ENCODE measurements at places on chromosomes 3 and 15. TPM values are rescaled to one million over a fixed set of nuclear protein-coding genes. Genes with fewer than 3 reads are reported as not detected.

PARP14 gene
- 16.4 TPM for total RNA-seq

WDR93 gene
- not detected for total RNA-seq

ZNF501 gene
- total RNA-seq: 4.9 TPM

DNA sequence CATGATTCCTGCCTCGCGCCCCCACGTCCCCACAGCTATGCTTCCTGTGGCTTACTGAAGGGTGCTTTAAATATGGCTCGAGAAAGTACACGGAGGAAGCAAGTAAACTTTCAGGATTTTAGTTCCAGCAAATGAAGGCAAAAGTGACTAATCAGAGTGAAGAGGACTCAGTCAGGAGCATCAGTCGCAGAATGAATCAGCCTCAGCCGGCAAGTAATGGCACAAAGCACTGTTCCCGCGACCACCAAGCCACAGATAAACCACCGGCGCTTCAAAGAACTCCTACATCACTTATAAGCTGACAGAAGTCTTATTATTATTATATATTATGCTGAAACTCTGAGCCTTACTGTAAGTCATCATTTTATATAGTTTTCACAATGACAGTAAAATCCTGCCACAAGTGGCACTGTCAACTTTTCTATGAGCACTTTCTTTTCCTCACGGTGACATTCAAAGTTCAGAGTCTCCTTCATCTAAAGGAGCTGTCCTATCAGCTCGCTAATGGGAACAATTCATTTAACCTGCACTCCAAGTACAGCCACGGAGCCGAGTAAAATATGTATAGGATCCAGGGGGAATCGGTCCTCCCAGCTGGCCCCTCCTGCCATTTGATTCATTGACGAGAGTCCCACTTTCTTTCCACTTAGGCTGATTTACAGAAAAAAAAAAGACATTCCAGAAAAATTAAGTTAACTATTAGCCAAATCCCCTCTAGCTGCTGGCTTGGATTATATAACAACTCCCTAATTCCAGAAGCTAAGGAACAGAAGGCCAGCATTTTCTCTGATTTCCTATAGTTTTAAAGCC lies 217.0 kb upstream of the ICE2 start:
- DNase-seq: no peak

- no peak for DNase-seq
Measured at GRCh38 chr3:4595710-4596113, 102.6 kb downstream of the ITPR1 start.

NR1I2 gene
- not detected for total RNA-seq

GRCh38 chr15:41848631-41849030 lies 10.0 kb downstream of the PLA2G4B start:
- DNase-seq: no peak

- DNase-seq: no peak
Measured at GRCh38 chr3:105545051-105545450, 178.3 kb downstream of the ALCAM start.

DNA sequence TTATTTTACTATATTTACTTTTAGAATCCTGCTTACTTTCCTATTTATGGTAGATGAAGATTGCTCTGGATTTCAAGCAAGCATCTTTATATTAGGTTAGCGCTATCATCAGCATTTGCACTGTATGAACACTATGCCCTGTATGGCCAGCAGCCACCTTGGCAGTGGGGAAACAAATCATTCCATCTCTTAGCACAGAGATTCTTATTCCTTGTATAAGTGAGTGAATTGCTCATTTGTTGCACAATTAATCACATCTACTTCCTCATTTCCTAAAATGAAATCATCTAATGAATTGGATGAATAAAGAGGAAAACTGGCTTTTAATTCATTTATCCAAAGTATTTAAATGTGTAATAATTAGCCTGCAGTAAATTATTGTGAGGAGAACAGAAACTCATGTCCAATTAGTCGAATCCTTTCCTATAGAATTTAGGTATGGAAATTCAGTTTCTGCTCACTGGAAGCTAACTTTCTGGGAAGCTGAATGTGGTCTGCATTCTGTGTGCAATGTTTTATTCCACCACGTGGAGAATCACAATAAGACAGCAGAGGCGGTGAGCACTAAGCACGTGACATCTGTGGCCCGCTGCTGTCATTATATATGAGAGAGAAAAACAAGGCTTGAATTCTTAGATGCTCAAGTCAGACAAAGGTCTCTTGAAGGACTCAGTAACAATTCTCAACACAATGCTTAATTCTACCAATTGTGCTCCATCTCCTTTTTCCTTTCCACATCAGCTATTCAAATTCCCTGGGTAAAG lies 93.4 kb downstream of the PEX5L start:
- DNase-seq: no peak

CD200R1 gene
- total RNA-seq: not detected

SEMA6D gene
- total RNA-seq: 15.8 TPM

ANKRD34C gene
- not detected for total RNA-seq

GRCh38 chr3:55492976-55493375 lies 5.9 kb upstream of the WNT5A start:
- DNase-seq: no peak

GRCh38 chr3:122081543-122082247 lies 26.5 kb downstream of the CD86 start:
- no peak for DNase-seq

DNA sequence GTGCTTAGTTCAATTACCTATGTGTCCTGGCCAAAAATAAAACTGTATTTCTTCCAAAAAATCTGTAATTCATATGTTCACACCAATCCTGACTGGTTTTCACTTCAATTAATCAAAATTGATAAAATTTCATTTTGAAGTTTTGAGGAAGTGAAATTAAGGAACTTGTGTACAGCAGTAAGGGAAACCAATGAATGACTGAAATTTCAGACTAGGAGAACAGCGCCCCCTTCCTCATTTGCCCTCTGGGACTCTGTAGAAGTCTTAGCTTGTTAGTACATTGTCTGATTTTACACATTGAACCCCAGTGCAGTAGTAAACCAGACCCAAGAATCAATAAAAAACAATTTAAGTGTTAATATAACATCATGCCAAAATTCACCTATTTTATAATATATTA lies 495.3 kb upstream of the AGTR1 start:
- no peak for DNase-seq

CHDH gene
- 8.2 TPM for total RNA-seq

DNA sequence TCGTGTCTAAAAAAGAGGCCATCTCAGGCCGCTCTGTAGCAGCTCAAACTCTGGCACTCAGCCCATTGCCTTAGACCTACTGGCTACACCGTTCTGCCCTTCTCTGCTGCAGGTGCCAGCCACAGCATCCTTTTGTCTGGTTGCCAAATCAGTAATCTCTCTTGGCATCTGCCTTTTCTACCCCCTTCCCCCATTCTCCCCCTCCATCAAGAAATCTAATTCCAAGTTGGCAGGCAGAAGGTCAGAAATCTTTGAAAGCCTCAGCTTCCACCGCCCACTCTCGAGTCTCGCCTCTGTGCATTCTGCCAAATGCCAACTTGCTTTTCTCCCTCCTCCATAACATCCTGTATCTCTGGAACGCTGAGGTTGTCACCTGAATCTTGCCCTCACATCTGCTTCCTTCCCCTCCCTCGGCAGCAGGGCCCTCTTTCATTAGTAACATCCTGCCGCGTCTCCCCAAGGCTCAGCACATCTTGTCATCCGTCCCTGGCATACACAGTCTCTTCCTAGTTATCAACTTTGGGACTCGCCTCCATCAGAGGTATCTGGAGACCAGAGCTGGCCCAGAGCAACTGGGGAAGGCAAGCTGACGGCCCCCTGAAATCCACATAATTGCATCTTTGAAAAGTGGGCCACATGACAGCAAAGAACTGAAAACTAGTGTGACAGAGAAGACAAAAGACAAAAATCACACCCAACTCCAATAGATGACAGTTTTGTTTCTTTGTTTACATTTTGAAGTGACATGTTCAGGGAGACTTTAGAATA lies 312.0 kb upstream of the CCDC54 start:
- DNase-seq: no peak

PARP6 gene
- 54.5 TPM for total RNA-seq

DNA sequence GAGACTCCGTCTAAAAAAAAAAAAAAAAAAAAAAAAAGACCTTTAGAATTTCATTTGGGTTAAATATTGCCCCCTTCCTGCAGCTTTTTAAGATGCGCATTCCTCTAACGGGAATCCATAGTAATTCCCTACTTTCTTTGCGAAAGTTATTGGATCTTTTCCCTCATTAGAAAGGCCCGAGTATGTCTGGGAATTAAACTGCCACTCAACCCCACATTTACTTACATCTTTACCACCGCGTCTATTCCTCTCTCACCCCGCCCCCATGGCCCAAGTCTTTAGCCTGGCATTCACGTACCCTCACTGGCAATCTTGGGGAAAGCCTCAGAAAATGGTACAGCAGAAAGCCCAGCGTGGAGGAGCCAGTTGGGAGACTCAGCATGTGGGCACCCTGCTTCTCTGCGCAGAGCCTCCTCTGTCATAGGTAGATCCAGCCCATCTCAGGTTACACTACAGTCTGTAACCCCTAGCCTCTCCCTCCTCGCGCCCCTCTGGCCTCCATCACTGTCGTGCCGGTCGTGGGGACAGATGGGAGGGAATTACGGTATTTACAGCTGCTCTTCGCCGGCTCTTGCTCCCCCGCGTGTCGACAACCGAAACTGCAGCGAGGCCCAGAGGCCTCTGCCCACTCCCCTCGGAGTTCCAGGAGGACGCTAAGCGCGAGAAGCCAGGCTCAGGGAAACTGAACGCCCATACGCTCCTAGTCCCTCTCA lies 6.4 kb upstream of the ANKDD1A start:
- DNase-seq: peak; percentile 98

PLS1 gene
- 20.4 TPM for total RNA-seq

DNA sequence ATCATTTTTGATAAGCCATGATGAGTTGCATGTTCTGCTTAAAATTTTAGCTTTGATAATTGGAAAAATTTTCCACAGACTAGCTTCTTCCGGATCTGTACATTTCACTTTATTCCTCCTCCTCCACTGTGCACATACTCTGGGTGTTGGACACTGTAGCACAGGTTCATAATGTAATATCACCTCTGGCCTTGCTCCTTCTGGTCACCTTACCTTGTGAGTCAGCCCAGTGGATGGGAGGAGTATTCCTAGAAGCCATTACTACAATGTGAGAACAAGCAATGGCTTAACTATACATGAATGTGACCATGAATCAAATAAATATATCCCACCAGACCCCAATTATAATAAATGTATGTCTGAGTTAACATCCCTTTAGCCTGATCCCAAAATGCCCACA lies 6.1 kb upstream of the CDCP1 start:
- no peak for DNase-seq

- no peak for DNase-seq
Measured at GRCh38 chr3:148175214-148175613, 522.5 kb upstream of the AGTR1 start.

DNA sequence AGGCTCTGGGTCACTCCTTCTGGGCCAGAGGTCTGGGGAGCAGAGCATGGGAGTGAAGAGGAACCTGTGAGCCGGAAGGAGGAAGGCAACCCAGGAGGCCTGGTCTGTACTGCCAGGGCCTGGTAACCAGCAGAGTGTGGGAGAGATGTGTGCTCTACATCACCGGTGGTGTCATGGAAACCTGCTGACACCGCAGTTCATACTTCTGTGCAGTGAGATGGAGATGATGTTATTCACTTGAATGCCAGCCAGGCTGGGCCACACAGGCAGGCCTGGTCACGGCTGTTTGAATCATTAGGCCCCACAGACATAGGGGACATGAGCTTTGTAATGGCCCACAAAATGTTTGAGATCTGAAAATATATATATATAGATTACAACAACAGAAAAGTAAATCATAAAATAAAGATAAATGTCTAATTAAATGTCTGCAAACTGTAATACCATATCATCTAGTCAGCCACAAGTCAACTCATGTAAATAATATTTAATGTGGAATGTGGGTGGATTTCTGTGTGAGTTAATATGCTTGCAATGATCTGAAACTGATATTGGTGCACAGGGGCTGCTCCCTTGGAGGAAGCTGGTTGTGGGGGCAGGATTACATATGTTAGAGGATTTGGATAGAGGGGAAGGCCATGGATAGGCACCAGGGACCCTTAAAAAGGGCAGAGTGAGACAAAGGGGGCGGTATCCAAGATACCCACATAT lies 108.5 kb upstream of the PFN2 start:
- no peak for DNase-seq

FSTL1 gene
- 326 TPM for total RNA-seq

- DNase-seq: peak; percentile 53
Measured at GRCh38 chr3:72490688-72491435, 357.4 kb downstream of the SHQ1 start.

GRCh38 chr3:105997800-105998526 lies 129.2 kb upstream of the CBLB start:
- no peak for DNase-seq

GRCh38 chr3:62875558-62876002 lies 364 bp upstream of the CADPS start:
- no peak for DNase-seq

- no peak for DNase-seq
Measured at GRCh38 chr3:16675805-16676204, 70.6 kb upstream of the DAZL start.

DNA sequence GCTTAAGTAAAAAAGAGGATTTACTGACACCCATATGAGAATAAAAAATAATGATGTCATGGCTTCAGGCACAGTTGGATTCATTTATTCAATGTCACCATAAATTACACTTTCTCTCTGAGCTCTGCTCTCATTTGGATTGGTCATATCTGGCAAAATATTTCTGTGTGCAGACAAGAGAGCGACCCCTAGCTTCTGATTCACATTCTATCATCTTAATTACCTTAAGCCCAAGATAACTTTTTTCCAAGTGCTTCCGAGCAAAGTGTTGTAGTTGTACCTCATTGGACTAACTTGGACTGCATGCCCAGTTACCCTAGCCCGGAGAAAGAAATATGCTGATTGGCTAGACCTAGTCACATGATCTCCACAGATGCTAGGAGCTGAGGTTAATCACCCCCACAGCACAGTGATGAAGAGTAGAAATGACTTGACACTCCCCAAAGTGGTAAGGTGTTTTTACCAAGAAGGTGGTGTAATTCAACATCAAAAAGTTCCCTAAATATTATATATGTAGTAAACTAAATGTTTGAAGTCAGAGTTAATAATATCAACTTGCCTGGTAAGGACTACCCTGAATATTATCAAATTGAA lies 552.2 kb upstream of the SUCLG2 start:
- DNase-seq: no peak

- DNase-seq: no peak
Measured at GRCh38 chr3:182921665-182922355, 58.5 kb downstream of the DCUN1D1 start.

LRCH3 gene
- 56.4 TPM for total RNA-seq

DNA sequence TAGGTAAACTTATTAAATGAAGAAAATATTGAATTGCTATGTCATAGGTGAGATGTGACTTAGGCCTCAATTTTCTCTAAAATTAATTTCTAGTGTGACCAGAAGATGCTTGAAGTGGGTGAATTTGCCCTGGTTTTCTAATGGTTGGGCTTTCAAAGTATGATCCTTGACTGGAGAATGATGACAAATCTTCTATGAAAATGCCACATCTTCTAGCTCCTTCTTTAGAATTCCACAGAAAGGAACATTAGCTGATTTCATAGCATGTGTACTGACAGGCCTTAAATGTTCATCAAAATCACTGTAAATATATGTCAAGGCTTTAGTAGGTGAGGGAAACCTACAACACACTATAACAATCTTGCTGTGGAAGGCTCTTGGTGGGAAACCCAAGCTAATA lies 8.9 kb downstream of the ABI3BP start:
- no peak for DNase-seq

SLC9C1 gene
- total RNA-seq: 0.15 TPM

RARRES1 gene
- total RNA-seq: 0.81 TPM

CCDC71 gene
- 27.6 TPM for total RNA-seq

TICRR gene
- total RNA-seq: 26.0 TPM

Data from H9 (cell line).